ENCODE measurements at places on chromosomes 1 and 21.

- DNase-seq: peak; percentile 75
Measured at GRCh38 chr1:89603651-89604413, 29.1 kb upstream of the LRRC8C start.

DNA sequence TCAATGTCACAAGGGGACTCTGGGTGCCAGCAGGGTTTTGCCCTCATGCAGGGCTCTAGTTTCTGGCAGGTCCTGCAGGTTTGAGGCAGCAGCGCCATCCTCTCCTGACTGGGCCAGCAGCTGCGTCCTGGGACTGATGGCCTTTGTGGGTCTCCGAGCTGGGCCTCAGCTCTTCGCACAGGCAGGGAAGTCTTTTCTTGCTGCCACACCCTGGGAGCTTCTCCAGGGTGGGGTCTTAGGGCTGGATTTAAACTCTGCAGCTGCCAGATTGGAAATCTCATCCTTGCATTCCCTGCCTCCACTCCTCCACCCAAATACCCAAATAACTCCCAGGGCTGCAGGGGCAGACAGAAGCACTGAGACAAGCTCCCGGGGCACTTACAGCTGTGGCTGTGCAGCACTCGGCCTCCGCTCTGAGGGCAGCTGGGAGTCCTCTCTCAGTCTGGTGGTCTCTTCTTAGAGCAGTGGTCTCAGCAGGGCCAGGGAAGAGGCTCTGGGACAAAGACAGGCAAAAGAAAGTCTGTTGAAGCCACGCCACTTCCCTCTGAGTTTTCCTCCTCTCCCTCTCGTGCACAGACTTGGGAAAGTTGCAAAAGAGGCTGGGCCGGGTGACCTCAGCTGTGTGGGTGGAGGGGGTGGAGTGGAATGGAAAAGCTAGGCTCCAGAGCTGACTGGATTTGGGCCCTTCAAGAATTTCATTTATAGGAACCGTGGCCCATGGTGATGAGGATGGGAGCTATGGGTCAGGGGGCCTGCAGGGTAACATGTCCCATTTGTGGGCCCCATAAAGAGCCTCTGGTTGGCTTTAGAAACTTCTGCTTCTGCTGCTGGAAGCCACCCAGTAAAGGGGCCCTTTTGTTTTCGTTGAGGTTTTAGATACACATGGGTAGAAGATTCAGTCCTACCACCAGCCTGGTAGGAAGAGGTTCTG lies at the start of gene RAB7B:
Gene RAB7B (minus strand): TSS at position 525 of the 931 bp plus-strand sequence. CDS start 9,260 bp downstream, outside the sequence.
- DNase-seq: peak; percentile 79

DNA sequence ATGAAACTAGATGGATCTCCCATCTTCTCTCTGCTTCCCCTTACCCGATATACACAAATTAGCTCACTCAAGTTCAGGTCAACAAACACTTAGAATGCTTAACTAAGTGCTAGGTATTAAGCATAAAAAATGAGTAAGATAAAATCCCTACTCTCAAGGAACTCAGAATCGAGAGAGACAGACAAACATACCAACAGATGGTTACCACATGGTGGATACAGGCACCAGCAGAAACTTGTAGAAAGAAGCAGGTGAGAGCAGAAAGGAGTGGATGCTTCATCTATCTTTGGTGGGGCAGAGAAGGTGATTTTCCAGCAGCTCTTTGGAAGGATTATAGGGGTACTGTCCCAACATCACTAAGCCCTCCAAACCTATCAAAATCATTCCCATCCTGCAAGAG lies 32.2 kb downstream of the C8B start:
- peak; percentile 42 for DNase-seq

GRCh38 chr1:26833432-26834405 lies 7.2 kb downstream of the ZDHHC18 start:
- DNase-seq: no peak

DNA sequence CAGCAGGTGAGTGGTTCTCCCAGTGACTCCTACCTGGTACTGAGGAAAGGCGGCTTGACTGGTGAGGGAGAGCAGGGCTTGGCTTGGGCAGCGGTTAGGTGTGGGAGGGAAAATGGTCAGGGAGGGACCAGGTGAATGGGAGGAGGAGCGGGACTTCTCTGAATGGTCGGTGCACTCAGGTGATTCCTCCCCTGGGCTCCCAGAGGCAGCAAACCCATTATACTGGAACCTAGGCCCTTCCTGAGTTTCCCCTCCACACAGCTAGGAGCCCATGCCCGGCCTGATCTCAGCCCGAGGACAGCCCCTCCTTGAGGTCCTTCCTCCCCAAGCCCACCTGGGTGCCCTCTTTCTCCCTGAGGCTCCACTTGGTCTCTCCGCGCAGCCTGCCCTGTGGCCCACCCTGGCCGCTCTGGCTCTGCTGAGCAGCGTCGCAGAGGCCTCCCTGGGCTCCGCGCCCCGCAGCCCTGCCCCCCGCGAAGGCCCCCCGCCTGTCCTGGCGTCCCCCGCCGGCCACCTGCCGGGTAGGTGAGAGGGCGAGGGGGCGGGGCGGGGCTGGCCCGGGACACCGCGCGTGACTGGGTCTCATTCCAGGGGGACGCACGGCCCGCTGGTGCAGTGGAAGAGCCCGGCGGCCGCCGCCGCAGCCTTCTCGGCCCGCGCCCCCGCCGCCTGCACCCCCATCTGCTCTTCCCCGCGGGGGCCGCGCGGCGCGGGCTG lies 2.3 kb downstream of the ARTN start:
- DNase-seq: no peak

GRCh38 chr1:147890177-147890790 lies 12.3 kb upstream of the GJA8 start:
- DNase-seq: peak; percentile 22

DNA sequence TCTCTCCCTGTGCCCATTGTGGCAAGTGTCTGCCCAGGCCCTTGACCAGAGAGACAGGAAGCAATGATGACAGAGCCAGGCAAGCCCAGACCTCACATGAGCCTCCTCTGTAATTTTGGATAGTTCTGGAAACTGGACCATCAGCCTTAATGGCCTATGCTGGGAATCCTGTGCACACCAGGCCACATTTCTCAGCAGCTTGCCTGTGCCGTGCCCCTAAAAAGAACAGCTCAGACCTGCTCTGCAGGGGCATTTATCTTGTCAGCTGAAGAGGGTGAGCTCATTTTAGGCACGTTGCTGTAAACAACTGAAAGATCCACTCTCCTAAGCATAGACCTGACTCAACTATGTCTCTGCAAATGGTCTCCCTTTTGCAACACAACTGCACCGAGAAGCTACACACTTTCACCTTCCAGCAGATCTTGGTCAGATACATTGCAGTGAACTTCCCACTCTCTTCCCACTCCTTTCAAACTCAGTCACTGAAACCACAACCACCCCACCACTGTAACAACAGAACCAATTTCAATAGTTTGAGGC lies 53.5 kb upstream of the BACH1 start:
- DNase-seq: peak; percentile 42

- DNase-seq: no peak
Measured at GRCh38 chr1:227032396-227032795, 92.3 kb downstream of the COQ8A start.

- DNase-seq: peak; percentile 21
Measured at GRCh38 chr1:6028042-6028850, 17.4 kb upstream of the KCNAB2 start.

GRCh38 chr1:201639391-201639790 lies 100.5 kb downstream of the NAV1 start:
- peak; percentile 54 for DNase-seq

GRCh38 chr1:44334968-44335367 lies 20.1 kb downstream of the ERI3 start:
- DNase-seq: no peak

DNA sequence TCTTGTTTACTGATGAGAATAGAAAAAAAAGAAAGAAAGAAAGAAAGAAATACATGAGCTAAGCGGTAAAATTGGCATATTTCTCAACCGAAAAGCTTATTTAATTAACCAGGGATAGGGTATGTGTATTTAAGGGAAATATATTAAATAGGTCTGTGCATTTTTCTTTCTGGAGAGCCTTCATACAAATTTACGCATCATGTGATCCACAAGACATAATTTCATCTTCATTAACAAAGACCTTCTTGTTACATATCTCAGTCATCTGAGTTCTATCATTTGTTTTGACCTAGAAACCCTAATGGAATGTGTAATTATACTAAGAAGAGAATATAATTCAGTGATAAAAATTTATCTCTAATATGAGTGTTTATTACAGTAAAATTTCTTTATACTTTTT lies 37.2 kb downstream of the CFH start:
- DNase-seq: no peak

DNA sequence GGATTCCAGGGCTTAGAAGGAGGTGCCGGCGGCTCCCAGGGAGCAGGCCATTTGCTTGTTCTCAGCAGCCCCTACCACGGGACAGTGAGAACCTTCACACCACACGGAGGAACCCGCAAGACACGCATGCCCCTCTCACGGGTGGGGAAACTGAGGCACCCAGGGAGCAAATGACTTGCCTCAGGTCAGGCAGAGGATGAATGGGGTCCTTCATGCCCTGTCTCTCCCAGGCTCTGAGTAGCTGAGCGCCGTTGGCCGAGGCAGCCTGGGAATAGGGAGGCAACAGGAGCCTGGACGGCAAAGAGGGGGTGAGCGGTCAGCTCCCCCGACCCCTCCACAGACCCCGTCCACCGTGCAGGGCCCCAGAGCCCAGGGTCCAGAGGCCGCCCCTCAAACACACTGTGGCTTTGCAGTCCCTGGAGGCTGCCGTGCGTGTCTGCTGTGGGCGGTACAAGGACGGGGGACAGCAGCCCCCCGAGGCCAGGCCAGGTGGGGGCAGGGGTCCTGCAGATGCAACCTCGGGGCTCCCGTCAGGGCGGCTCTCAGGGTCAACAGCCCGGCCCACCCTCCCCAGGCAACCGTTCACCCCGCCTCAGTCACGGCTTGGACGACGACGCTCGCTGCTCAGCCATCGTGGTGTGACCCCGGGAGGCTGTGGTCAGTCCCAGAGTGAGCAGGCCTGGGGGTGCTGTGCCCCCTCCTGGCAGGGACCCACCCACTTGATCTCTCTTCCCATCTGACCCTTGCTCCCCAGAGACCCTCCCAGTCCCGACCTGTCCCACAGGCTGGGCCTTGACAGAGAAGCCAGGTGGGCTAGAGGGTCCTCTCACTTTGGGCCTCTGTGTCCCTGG lies 15.8 kb upstream of the COL6A2 start:
- no peak for DNase-seq

DNA sequence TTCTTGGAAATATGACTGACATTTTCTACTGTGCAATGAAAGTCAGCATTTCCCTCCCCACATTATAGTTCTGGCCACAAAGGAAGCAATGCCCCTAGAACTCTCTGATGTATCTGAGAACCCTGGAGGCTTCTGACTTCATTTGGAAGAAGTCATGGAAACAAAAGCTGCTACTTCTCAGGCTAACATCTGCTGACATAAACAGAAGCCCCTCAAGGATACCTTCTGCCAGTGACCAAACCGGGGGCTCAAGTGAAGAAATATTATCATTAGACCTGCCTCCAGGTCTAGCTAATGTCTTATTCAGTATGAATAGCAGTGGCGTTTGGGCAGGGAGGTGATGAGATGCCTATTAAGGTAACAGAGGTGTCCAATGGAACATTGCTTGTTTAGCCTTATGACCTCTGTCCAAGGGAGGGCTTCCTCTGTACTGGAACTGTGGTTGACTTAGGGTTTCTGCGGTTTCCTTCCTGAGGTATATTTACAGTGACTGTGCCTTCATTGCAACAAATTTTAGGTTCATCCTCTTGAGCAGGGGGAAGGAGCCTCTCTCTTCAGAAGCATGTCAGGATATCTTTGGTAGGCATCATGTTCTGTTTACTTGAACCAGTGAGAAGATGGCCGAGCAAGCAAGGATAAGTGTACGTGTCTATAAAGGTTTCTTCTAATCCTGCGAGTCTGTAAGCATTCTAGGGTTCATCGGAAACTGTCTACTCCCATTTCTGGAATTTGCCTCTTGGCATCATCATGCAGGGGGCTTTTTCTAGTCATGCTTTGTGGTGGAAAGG lies 161.7 kb downstream of the PBX1 start:
- DNase-seq: no peak

GRCh38 chr21:34615487-34615814 lies 538 bp upstream of the RCAN1 start:
- no peak for DNase-seq

GRCh38 chr1:42922687-42923366 lies 35.8 kb downstream of the SLC2A1 start:
- DNase-seq: peak; percentile 71

GRCh38 chr21:32834916-32835235 lies 63.3 kb upstream of the PAXBP1 start:
- DNase-seq: no peak

- DNase-seq: no peak
Measured at GRCh38 chr1:13730751-13731482, 30.9 kb downstream of the PRDM2 start.

DNA sequence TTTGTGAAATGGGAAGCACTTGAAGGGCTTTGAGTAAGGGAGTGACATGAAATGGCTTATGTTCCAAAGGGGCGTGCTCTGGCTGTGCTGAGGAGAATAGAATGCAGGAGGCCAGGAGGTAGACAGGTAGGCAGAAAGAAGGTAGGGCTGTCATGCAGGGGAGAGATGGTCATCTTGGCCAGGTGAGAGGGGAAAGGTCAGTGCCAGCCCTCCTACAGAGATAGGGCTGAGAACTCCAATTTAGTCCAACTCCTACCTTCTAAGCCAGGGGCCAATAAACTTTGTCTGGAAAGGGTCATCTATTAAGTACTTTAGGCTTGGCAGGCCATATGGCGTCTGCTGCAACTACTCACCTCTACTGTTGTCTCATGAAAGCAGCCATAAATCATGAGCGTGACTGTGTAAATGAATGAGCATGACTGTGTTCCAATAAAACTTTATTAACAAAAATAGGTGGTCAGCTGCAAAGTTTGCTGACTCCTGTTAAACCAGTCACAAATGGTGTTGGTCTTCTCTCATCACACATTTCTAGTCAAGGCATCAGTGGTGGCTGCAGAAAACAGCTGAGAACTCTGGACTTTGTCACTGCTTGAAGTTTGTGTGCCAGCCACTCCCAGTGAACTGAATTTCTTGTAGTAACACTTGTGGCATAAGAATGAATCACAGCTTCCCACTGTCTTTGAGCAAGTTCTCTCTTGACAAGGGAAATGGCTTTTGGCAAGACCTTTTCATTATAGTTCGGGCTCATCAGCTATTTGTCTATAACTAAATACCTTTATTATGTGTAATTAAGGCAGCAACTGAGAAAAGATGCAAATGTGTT lies 32.0 kb upstream of the CD2 start:
- DNase-seq: peak; percentile 13

DNA sequence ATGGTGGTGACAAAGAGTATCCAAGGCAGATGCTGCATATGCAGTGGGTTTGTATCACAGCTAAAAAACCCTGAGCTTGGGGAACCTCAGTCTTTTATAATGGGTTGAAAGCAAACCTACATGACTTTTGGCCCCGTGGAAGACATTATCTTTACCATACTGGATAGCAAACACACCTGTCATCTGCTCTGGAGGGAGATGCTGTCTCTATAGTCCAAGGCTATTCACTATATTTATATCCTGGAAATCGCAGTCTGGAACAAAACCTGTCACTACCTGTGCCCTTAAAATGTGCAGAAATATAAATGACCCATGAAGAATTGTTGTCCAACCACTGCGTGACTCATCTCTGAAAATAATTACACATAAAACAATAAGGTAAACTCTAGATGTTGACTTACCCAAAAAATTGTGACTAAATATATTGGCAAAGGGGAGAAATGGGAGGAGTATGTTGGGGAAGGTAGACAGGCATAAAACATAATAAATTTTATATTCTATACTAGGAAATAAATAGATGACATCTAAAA lies 121.0 kb upstream of the CXADR start:
- DNase-seq: no peak
